Ammon's horn (tissue), 1 donor: ENCODE measurements at places on chromosomes 3 and 15.

DNA sequence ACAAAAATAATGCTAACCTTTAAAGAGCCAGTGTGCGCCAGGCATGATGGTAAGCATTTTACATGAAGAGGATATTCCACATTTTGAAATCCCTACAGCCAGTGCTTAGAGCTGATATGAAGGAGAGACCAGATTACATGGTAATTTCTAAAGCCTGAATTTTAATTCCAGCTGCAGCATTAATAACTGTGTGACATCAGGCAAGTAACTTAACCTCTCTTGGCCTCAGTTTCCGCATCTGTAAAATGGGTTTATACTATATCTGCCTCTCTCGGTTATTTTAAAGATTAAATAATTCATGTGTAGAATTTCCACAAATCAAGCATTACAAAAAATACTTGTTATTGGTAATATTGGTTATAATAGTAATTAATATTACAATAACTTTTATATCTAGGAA, 165.4 kb downstream of the UACA start:
- no peak for DNase-seq

DNA sequence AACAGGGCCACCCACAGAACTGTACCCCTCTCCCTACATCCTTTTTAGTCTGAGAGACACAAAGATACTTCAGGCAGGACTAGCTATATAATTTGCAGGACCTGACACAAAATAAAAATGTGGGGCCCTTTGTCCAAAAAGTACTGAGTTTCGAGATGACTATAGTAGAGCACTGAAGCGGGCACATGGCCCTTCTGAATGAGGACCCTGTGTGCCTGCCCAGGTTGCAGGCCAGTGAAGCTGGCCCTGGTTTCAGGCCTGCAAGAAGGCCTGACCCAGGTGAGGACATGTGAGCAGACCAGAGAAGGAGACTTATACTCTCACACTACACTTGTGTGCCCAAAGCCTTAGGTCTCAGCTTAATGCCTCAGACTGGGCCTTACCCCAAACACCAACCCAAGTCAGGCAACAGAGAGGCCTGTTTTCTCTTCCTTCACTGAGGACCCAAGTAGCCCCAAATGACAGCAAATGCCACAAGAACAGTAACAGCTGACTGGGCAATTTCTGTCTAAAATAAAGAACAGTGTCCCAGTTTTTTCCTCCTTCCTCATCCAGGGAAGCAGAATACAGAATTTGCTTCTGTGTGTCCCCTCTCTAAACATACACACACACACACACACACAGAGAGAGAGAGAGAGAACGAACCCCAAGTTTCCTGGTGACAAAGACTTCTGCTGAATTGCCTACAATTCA, 100.9 kb upstream of the ARHGEF3 start:
- no peak for DNase-seq

GRCh38 chr15:48170981-48171380, 7.1 kb downstream of the MYEF2 start:
- no peak for DNase-seq

DNA sequence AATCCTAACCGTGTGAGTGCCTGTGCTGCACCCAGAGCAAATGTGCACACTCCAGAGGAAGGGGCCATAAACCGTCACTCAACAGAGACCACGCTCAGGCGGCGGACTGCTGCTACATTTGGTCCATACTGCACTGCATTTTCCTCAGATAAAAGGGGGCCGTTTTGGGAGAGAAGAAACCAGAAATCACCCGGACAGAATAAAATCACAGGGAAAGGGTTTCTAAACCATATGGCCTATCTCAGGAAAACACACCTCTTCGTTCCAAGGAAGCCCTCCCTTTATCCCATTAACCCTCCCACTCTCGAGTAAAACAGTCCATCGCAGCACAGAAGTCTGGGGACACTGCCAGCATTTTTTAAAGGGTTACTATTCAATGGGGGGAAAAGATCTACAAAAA, 7.6 kb downstream of the IL17RD start:
- no peak for DNase-seq

DNA sequence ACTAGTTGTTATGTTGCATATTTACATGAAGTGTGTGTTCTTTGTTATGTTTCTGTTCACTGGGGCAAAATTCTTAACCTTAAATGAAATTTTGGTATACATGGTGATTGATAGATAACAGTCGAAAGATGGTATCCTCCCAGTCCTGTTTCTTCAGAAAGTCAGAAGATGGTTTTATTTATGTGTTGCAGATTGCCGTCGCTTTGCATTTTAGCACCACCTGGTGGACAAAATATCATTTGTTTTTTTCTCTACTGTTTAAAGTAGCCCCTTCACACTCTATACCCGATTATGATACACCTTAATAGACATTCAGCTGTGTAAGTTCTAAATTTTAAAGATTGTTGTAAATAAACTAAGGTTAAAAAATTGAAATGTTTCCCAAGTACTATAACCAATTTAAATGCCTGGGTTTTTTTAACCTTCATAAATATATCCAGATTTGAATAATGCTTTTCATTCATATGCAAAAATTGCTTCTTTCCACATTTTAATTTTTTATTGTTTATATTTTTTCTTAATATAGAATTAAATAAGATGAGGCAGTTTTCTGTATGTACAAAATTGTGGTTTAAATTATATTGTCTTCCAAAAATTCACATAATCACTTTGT, 152.2 kb downstream of the ALCAM start:
- peak; percentile 88 for DNase-seq

- peak; percentile 52 for DNase-seq
Measured at GRCh38 chr15:83372434-83372891, 74.7 kb upstream of the SH3GL3 start.

- DNase-seq, result peak; percentile 69
Measured at GRCh38 chr3:171646357-171647133, 163.7 kb downstream of the PLD1 start.

GRCh38 chr3:62888180-62888579, 13.0 kb upstream of the CADPS start:
- no peak for DNase-seq

GRCh38 chr3:113157408-113158030, 53.8 kb upstream of the BOC start:
- DNase-seq, result no peak
